ENCODE measurements at places on chromosomes 6 and 20. TPM values are rescaled to one million over a fixed set of nuclear protein-coding genes. Genes with fewer than 3 reads are reported as not detected.

RIPPLY2 gene
- polyA plus RNA-seq = 0.10 TPM

SPATS1 gene
- polyA plus RNA-seq = not detected

ZSCAN9 gene
- 28.3 TPM for polyA plus RNA-seq

NKX2-4 gene
- not detected for polyA plus RNA-seq

RBBP8NL gene
- 1.5 TPM for polyA plus RNA-seq

IRAK1BP1 gene
- 13.9 TPM for polyA plus RNA-seq

CRISP3 gene
- 0.10 TPM for polyA plus RNA-seq

BFSP1 gene
- polyA plus RNA-seq = 4.5 TPM

SRXN1 gene
- 14.4 TPM for polyA plus RNA-seq

GATA5 gene
- polyA plus RNA-seq = 7.0 TPM

FOXS1 gene
- polyA plus RNA-seq = 6.5 TPM

TP53TG5 gene
- polyA plus RNA-seq = 0.76 TPM

FKBP1C gene
- polyA plus RNA-seq = 0.46 TPM

- no peak for DNase-seq
These were observed 11.8 kb downstream of the CFAP61 start for GRCh38 chr20:20063941-20064702.

- no peak for DNase-seq
These were observed 9.9 kb upstream of the ARHGAP40 start for GRCh38 chr20:38591474-38592410.

DNA sequence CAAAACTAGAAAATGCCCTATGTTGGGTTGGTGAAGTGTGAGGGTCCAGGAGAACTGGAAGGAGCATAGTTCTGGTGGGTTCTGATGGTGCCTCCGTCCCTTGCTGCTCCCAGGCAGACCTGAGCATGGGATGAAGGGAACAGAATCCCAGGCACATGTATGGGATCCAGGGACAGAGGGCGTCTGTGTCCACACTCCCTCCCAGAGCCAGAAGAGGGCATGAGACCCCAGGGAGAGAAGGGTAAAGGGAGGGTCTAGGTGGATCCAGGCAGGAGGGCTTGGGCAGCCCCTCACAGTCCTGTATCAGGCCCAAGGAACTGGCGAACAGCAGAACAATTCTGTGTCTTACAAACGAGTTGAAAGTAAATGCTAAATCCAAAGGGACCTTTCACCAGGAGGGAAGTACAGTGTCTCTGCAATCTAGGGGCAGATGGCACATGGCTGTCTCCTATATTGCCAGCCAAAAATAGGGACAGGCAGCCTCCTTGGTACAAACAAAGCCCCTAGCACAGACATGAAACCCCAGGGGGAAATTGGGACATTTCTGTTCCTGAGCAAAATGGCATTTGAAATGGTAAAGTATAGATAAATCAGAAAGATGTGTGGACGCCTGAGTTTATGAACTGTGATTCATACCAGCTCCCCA, 2.5 kb upstream of the BPIFA1 start:
- DNase-seq = no peak

DNA sequence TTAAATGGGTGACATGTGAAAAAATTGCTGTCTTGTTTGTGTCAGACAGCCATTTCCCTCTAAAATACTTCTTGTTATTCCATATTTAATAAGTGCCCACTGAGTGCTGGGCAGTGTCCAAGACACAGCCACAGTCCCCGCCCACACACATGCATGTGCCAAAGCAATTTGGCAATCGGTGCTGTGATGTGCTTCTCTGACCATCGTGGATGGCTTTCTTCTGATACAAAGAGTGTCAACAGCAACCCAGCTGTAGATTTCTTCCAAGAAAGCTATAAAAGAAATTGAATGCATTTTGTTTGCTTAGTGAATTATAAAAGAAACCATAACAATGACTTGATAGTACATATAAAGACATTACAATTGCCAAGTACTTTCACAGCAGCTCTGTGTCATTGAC, 140.5 kb upstream of the ATXN1 start:
- DNase-seq = no peak

DNA sequence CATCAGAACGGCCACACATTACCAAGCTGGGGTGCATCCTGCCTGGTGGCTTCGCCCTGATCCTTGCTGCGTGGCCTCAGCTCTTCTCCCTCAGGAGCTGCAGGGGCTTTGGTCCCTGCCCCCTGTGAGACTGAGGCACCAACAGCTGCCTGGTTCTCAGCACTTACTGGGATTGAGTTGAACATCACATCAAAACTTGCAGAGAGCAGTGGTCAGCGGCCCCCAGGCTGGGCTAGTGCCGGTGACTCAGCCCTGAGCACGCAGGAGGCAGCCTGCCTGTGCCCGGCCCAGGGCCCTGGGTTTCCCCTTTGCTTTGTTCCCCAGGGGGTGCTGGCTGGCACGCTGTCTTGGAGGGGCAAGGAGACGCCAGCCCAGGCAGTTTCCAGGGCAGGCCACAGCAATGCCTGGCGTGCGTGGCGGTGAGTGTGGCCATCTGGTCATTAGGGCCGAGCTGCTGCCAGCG, 63.3 kb downstream of the DLL1 start:
- DNase-seq = no peak

- DNase-seq = no peak
These were observed 1.7 kb upstream of the TGM2 start for GRCh38 chr20:38166703-38167233.

- DNase-seq = no peak
These were observed 15.0 kb upstream of the CSE1L start for GRCh38 chr20:49030954-49031619.

DNA sequence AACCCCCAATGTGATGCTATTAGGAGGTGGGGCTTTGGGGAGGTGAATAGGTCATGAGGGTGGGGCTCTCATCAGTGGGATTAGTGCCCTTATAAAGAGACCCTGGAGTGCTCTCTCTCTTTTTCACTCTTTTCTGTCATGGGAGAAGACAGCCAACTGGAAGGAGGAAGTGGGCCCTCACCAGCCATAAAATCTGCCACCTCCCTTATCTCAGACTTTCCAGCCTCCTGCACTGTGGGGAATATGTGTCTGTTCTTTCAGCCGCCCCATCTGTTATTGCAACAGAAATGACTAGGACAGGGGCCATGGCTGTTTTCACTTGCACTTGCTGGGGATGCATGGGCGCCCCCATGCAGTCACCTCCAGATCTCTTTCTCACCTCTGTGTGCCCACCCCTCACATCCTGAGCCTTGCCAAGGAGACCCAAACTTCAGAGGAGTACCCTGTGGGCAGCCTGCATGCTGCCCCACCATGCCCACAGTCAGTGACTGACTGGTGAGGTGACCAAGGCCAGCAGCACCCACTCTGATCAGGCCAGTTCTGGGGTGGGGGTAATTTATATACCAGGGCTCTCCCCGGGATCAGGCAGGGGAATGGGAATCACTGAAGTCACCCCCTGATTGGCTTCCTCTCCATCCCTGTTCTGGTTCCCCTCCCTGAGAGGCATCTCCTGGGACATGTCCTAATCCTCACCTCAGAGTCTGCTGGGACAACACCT, 118.4 kb downstream of the ANKRD60 start:
- no peak for DNase-seq

GRCh38 chr6:144331491-144331969, 46.4 kb downstream of the UTRN start:
- DNase-seq = no peak

GRCh38 chr20:46350986-46351267, 42.6 kb upstream of the CDH22 start:
- no peak for DNase-seq

- no peak for DNase-seq
These were observed 8.1 kb downstream of the BNIP5 start for GRCh38 chr6:36328600-36328999.

- no peak for DNase-seq
These were observed 38.2 kb downstream of the NOL7 start for GRCh38 chr6:13653296-13653695.

- DNase-seq = no peak
These were observed 141.1 kb upstream of the RNF24 start for GRCh38 chr20:4156411-4156810.

- DNase-seq = no peak
These were observed 110.1 kb downstream of the MAFB start for GRCh38 chr20:40578961-40579360.

GRCh38 chr20:10706460-10706811, 32.6 kb upstream of the JAG1 start:
- no peak for DNase-seq

DNA sequence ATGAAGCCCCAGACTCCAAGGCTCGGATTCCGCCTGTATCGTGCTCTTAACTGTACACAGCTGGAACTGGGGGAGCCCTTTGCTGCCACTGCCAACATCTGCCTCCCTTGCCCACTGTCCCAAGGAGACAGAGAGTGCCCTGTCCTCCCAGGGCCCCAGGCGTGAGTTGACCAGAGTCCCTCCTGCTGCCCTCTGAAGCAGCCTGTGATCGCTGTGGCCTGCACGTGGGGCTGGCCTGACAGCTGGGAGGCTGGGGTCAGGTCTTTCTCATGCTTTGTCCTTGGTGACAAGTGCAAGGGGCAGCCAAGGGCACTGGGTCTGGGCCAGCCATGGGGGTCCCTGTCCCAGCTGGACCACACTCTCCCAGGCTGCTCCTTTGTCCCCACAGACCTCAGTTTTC, 44.3 kb downstream of the KIAA1755 start:
- no peak for DNase-seq

- DNase-seq = no peak
These were observed 43.6 kb downstream of the CDYL start for GRCh38 chr6:4819706-4820283.

- DNase-seq = no peak
These were observed 48.2 kb downstream of the APCDD1L start for GRCh38 chr20:58466729-58467571.

DNA sequence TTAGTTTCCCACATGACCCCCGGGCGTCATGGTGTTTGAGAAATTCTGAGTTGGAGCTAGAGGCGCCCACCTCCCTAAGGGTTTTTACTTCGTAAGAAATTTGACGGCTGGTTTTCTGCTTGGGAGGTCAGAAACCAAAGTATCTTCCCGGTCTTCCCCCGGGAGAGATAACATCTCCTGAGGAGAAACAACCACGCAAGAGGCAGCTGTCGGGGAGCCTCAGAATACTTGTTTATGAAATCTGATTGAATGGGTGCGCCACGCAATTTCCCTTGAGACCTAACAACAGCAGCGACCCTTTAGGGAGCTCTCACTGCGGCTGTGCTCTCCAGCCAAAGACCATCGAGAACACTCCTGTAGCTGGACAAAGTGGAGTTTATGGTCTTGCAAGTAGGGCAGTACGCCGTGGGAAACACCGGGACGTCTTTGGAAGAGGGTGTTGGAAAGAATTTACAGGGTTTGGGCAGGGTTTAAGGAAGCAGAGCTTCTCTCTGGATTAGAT, 608 bp upstream of the EIF2S2 start:
- DNase-seq = peak; percentile 44

DNA sequence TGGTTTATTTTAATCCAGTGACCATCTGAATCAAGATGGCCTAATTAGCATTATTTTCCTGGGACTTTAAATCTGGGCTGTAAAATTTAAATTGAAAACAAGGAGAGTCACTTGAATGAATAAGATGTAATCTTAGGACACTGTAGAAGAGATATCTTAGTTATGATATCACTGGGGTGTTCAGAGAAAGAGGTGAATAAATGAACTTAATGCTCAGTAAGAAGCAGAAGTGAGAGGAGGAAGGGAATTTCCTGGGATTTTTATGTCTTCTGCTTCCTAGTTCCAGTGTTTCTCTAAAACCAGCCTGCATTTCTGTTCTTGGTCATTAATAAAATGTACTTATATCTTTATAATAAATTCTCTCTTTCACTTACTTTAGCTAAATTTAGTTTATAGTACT, 136.8 kb upstream of the PTPRK start:
- DNase-seq = no peak

Data from right renal cortex interstitium (tissue), 3 donors.